Tibial nerve (tissue), 4 donors: ENCODE measurements at places on chromosomes 4 and X.

GRCh38 chrX:153460826-153461225 lies 9.6 kb downstream of the HAUS7 start:
- H3K36me3 ChIP-seq: no peaks in the 10 kb centered on the region
- no peaks in the 10 kb centered on the region for H3K27me3 ChIP-seq
- H3K27ac ChIP-seq: no peak overlapping the region
- no peaks in the 10 kb centered on the region for H3K4me1 ChIP-seq
- DNase-seq: no peak

GRCh38 chr4:3305610-3306371 lies 13.0 kb downstream of the RGS12 start:
- no peaks in the 10 kb centered on the region for H3K27me3 ChIP-seq
- peak; percentile 1 for DNase-seq
- H3K4me1 ChIP-seq: peaks cover 46% of the 10 kb centered on the region
- no peak overlapping the region for H3K4me3 ChIP-seq
- peak overlapping the region; percentile 87 for H3K27ac ChIP-seq

GRCh38 chrX:43224496-43224895 lies 431.6 kb upstream of the MAOA start:
- H3K4me1 ChIP-seq: no peaks in the 10 kb centered on the region
- no peak overlapping the region for H3K4me3 ChIP-seq
- no peak for DNase-seq
- no peaks in the 10 kb centered on the region for H3K27me3 ChIP-seq

- no peaks in the 10 kb centered on the region for H3K27me3 ChIP-seq
- no peak overlapping the region for H3K27ac ChIP-seq
- H3K4me3 ChIP-seq: no peak overlapping the region
Observed at GRCh38 chrX:42754115-42754514, 23.8 kb downstream of the PPP1R2C start.

GRCh38 chr4:80309294-80310004 lies 26.1 kb upstream of the CFAP299 start:
- H3K36me3 ChIP-seq: no peaks in the 10 kb centered on the region
- no peak for DNase-seq
- no peak overlapping the region for H3K27ac ChIP-seq
- H3K4me3 ChIP-seq: no peak overlapping the region

DNA sequence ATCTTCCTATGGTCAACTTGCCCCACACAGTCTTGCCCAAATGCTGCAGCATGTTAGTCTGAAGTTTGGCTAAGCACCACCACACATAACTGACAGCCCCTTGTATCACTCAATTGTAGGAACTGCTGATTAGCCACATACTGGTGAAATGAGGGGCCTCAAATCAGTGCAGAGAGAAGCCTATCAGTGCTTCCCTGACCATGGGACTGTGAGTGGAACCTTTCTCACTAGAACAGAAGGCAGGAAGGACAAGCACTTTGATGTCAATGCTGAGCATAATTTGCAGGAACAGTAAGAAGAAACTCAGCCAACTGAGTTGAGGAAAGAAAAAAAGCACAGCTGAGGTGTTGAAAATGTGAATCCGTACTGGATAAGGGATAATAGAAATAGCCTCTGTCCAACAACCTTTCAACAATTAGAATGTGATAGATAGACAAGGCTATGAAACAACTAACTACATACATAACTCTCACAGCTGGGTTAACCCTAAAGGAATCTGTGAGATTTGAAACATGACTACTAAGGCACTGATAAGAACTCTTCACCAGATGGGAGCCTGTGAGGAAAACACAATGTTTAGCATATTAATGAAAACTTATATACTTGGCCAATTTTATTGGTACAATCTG lies 136.6 kb upstream of the SH3RF1 start:
- no peaks in the 10 kb centered on the region for H3K36me3 ChIP-seq

- no peaks in the 10 kb centered on the region for H3K27me3 ChIP-seq
- no peaks in the 10 kb centered on the region for H3K4me1 ChIP-seq
- H3K27ac ChIP-seq: no peak overlapping the region
- no peak overlapping the region for H3K4me3 ChIP-seq
- DNase-seq: no peak
Observed at GRCh38 chr4:147327322-147327721, 153.6 kb upstream of the EDNRA start.

DNA sequence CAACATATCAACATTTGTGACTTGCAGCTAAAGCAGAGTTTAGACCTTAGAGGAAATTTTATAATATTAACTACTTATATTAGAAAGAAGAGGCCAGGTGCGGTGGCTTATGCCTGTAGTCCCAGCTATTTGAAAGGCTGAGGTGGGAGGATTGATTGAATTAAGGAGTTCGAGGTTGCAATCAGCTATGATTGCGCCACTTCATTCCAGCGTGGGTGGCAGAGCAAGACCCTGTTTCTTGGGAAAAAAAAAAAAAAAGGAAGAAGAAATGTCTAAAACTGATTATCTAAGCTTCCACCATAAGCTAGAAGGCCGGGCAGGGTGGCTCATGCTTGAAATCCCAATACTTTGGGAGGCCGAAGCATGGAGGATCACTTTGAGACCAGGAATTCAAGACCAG lies 42.0 kb upstream of the USP9X start:
- no peaks in the 10 kb centered on the region for H3K27me3 ChIP-seq
- H3K36me3 ChIP-seq: no peaks in the 10 kb centered on the region
- no peak for DNase-seq
- H3K4me3 ChIP-seq: no peak overlapping the region

- no peaks in the 10 kb centered on the region for H3K36me3 ChIP-seq
- no peaks in the 10 kb centered on the region for H3K27me3 ChIP-seq
- no peaks in the 10 kb centered on the region for H3K4me1 ChIP-seq
- peak overlapping the region; percentile 77 for H3K27ac ChIP-seq
Observed at GRCh38 chr4:26074712-26075430, 160.9 kb downstream of the SMIM20 start.

GRCh38 chr4:119795986-119796578 lies 167.5 kb upstream of the PDE5A start:
- DNase-seq: no peak
- H3K27me3 ChIP-seq: no peaks in the 10 kb centered on the region
- H3K4me1 ChIP-seq: no peaks in the 10 kb centered on the region
